ENCODE measurements at places on chromosomes 3 and 15.

DNA sequence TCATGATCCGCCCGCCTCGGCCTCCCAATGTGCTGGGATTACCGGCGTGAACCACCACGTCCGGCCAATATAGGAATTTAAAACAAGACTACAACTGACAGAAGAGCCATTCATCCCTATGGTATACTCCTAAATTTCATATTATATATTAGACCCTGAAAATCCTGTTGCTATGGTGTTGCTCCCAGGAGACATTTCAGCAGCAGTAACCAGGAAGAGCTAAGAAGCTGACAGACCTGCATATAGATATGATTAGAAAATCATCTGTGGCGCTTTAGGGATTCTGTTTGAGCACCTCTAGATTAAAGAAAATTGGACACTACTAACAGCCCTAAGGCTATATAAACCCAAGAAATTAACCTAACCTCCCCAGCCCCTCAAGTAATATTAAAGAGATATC is 38.8 kb downstream of the TBL1XR1 start:
- no peak for DNase-seq

- no peak for DNase-seq
Observed at GRCh38 chr3:11625376-11626083, 18.2 kb downstream of the VGLL4 start.

GRCh38 chr15:57146506-57147201 is 228.2 kb downstream of the TCF12 start:
- DNase-seq, result peak; percentile 81

DNA sequence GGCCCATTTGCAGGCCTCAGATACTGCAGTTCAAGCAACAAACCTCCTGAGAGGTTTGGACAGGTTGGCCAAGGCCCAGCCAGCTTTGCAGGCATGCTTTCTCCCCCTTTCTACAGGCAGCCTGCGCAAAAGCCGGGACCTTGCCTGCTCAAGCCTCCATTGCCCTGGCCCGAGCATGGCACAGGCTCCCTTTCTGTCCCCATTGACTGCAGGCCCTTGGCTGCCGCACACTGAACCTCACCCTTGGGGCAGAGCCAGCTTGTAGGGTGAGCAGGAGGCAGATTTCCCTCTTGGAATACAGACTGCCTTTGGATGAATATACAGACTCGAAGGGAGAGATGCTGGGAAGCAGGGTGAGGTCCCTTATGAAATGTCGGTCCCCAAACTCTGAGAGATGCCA is 461.7 kb upstream of the PROK2 start:
- no peak for DNase-seq

GRCh38 chr3:30156586-30157498 is 449.6 kb upstream of the TGFBR2 start:
- DNase-seq, result peak; percentile 44

DNA sequence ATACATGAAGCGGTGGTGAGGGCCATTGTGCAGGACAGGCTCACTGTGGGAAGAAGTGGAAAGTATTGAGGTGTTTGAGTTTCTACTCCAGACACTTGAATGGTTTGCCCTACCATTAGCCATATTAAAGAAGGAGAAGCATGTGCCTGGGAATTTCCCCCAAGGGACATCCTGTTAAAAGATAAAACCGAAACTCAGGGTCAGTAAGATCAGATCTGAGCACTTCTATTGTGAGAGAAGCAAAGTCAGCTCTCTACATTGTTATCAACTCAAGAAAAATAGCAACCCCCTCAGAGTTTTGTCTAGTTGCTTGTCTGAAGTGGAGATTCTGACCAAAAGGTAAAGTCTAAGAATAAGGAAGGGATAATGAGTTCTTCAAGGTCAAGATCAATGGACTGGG is 269.8 kb downstream of the CHST2 start:
- no peak for DNase-seq

DNA sequence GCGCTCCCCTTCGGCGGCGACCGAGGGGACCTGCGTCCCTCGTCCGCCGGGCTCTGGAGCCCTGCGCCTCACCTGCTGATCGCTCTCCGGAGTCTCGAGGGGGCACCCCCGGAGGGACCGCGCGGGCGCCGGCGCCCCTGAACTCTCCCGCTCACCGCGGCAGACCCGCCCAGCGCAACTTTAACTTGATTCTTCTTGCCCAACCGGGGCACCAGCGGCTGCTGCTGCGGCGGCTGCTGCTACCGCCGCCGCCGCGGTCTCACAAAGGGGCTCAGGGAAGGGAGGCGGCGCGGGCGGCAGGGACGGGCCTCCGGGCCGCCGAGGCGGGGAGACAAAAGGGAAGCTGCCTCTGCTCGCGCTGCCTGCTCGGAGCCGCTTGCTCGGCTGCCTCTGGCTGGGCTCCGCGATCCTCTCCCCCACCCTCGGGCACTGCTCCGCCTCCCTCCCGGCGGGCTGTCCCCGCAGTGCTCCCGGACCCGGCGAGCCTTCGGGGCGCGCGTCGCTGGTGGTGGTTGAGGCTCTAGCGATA is at the start of gene PPM1L:
TSS of gene PPM1L (plus strand) at position 456 of the 529 bp plus-strand sequence.
- DNase-seq, result peak; percentile 23

DNA sequence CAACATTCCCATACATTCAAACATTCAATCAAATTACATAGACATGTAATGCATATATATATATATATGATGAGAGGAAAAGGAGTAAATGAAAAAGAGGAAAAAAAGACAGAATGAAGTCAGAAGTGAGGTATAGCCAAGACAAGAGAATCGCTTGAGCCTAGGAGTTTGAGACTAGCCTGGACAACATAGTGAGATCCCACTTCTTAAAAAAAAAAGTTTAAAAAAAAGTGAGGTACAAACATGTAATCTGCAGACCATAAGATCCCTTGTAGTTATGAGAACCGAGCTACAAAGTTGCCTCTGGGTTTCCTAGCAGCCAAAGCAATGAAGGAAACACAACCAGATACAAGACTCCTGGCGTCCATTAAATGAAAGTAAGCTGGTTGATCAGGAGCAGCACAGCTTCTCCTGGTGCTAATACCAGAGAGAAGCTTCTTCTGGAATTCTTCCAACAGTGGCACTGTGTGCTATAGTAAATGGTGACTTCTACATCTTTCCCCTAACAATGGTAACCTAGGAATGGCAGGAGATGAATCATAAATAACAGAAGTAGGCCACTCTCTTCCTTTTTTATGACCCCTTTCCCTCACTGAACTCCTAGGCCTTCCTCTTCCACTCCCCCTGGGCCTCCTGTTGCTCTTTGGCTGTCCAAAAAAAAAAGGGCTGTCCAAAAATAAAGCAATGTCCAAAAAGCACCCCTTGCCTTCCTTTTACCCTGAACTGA is 3.5 kb downstream of the KCNMB3 start:
- DNase-seq, result peak; percentile 5

- DNase-seq, result no peak
Observed at GRCh38 chr15:73792415-73792814, 39.3 kb upstream of the INSYN1 start.

DNA sequence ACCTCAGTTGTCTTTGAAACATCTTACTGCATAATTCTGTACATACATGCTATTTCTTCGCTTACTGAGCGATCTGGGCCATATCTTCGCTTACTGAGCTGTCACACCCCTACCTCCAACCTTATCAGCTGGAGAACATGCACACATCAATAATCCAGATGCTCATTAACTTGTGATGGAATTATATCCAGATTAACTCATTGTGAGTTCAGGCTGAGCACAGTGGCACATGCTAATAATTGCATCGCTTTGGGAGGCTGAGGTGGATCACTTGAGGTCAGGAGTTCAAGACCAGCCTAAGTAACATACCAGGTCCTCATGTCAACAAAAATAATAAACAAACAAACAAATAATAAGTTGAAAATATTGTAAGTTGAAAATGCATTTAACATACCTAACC is 19.3 kb upstream of the ANXA2 start:
- DNase-seq, result no peak

- no peak for DNase-seq
Observed at GRCh38 chr3:121330634-121331033, 215.2 kb downstream of the POLQ start.
